ENCODE measurements at places on chromosomes 3 and 15.

GRCh38 chr3:192130534-192131132 lies 596.7 kb downstream of the FGF12 start:
- DNase-seq: no peak

DNA sequence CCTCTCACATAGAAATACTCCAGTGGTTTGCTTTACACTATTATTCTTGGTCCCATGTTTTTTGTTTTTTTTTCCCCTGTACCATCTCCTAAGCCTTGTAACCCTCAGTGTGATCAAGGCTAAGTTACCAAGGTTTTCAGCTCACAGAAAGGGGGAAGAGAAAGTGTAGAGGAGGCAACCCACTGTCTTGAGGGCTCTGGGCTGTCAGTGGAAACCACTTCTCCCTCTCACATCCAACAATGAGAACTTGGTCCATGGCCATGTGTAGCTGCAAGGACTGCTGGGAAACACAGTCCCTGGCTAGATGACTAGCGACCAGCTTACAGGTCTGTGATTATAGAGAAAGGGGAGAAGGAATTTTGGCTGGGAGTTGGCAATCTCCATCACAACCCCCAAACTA lies 30.3 kb downstream of the GPD1L start:
- DNase-seq: no peak

- no peak for DNase-seq
These were observed 2.8 kb upstream of the ISG20 start for GRCh38 chr15:88636050-88636449.

DNA sequence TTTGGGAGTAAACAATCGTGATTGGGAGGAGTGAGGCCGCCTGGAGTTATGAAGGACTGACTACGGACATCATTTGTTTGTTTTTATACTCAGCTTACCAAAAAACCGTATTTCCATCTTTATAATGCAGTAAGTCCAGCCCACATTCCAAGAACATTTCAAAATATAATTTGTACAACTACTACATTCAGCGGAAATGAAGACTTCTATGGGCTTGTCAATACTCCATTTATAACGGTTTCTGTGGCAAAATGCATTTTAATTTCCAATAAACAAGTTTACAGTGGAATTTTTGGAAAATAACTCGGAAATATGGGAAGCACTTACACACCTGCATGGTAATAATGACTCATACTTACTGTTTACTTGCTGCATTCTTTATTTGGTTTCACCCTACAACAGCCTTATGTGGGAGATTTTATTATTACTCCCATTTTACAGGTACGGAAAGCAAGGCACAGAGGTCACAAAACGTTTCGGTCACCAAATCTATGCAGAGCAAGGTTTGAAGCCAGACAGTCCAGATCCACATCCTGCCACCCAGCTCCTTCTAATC lies 62.3 kb downstream of the LDHAL6B start:
- no peak for DNase-seq

DNA sequence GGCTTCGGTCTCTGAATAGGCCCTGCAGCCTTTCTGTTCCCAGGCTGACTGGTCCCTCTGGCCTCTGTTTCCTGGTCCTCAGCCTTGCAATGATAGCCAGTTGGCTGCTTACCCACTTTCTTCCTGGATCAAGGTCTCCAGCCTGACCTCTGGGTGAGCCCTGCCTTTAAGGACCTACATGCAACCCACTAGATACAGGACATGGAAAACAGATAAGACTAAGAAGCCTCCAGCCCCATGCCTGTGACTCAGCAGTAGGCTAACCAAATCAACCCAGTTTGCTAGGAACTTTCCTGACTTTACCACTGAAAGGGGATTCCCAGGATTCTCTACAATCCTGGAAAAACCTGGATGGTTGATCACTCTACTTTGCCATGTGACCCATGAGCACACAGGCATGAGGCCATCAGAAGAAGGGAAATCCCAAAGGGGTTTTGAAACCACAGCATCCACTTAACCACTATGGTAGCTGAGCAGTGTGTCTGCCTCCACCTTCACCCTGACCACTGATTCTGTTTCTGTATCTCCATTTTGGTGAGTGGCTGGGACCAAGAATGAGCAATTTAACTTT lies 188.1 kb downstream of the CHST2 start:
- no peak for DNase-seq

GRCh38 chr3:9230596-9230995 lies 18.9 kb downstream of the SRGAP3 start:
- DNase-seq: no peak

DNA sequence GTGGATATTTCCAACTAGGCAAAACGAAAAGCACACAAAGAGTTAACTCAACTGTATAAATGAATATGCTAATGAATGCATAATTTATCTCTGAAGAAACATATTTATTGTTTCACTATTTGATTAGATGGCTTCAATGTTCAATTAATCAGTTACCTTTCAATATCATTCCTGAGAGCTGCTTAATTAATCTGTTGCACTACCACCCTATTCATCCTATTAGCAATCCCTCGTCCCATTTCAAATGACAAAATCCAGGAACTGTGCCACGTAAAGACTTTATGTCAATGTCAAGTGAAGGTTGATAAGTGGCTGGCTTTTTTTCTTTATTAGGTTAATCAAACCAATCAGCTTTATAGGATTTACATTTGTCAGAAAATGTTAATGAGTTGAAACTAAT lies 82.7 kb downstream of the ALCAM start:
- DNase-seq: no peak

DNA sequence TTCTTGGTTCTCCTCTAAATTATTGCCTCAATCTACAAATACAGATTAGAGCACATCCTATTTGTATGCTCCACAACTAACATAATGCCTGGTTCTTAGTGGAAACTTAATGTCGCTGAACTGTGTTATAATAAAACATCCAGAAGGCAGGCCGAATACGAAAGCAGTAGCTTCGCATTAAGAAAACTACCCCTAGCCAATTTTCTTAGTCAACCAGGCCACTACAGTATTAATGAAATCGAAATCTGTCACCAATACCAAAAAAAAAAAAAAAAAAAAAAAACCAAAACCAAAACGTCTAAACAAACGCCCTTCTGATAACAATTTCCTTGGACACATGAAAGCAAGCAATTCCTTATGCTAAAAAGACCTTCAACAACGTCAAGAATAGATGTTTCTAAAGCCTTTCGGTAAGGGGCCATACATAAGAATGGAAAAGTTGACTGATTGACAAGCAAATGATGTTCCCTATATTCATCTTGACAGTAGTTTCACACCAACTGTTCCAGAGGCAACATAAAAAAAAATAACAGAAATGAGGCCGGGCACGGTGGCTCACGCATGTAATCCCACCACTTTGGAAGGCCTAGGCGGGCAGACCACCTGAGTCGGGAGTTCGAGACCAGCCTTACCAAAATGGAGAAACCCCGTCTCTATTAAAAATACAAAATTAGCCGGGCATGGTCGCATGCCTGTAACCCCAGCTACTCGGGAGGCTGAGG lies 1.3 kb downstream of the DENND6A start:
- DNase-seq: no peak

- no peak for DNase-seq
These were observed 68.9 kb downstream of the SMAD3 start for GRCh38 chr15:67134067-67134838.

DNA sequence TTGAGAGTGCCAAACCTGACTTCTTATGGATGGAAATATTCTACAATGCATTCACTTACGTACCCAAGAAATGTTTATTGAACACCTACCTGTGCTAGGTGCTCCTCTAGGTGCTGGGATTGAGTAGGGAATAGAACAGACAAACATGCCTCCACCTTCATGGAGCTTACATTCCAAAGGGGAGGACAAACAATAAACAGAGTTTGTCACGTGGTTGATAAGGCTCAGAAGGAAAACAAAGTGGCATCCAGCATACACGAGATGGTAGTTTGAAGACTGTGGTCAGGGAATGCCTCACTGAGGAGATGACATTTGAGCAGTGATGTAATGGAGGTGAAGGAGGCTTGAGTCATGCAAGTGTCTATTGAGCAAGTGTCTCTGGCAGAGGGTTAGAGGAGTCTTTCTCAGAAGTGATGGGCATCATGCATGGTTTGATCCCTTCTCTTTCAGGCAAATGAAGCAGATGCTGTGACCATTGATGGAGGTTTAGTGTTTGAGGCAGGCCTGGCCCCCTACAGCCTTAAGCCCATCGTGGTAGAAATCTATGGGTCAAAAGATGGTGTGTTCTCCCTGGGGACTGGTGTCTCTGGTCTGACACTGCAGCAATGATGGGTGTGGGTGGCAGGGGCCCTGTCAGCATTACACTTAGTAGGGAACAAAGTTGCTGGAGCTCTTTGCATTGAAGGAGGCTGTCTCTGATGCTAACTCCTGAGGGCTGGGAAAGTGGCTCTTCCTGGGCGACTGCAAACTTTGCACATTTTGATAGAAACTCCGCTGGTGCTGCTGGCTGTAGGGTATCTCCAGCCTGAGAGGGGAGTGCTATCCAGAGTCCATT lies 29.7 kb upstream of the TOPBP1 start:
- DNase-seq: no peak

DNA sequence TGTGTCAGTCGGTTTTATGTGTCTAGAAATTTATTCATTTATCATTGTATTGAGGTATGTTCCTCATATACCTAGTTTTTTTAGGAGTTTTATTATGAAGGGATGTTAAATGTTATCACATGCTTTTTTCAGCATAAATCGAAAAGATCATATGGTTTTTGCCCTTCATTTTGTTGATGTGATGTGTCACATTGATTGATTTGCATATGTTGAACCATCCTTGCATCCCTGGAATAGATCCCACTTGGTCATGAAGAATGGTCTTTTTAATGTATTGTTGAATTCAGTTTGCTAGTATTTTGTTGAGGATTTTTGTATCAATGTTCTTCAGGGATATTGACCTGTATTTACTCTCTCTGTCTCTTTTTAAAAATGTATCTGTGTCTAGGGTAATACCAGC lies 230.3 kb downstream of the RAP2B start:
- DNase-seq: no peak

DNA sequence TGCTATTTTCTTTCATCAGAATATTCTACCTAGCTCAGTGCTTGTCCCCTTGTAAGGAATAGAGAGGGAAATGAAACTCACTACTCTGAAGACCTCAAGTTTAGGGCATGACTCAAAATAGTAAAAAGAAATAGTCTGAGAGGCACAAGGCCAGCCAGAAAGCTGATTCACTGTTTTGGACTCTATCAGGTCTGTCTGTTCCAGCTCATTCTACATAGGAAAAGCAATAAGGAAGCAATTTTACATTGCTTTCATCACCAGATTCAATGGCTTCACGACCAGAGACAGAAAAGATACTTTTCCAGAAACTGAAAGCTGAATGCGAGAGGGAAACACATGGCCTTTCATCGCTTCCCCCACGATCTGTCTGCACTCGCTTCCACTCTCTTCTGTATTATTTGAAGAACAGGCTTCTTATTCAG lies 276.0 kb downstream of the GBE1 start:
- DNase-seq: no peak

DNA sequence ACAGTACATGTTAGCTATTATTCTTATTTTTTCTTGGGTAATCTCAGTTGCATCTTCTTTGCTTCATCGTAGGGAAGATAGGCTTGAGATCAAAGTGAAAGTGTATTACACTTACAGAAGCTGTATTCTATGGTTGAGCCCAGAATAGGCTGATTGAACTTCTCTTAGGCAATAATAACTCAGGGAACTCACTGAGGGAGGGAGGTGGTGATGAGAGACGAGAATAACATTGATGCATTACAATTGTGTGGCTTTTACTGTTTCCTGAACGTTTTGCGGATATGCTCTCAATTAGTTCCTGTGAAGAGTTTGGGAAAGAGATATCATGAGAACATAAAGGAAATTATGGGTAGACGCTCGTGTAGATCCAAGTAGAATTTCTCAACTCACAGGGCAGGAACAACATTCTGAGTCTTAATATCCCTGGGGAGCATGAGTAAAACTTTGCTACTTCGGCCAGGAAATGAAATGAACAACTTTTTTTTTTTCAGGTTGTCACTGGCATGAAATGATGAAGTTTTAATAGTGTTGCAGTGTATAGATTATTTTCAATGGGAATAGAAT lies 302.2 kb downstream of the TUSC7 start:
- DNase-seq: no peak

DNA sequence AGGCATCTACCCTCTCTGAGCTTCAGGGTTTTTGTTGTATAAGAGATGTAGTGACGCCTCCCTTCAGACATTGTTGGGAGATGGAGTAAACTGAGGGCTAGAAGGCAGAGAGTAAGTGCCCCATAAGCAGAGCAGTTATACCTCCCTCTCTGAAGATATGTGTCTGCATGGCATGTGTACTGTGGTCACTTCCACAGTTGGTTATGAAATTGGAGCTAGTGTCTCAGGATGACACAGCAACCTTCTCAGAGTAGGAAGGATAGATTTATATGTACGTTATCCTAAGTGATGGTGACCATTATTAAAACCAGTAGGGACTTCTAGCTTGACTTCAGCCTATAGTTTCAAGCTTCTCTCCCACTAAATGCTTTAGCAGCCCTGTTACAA lies 17.9 kb downstream of the PXK start:
- DNase-seq: no peak

DNA sequence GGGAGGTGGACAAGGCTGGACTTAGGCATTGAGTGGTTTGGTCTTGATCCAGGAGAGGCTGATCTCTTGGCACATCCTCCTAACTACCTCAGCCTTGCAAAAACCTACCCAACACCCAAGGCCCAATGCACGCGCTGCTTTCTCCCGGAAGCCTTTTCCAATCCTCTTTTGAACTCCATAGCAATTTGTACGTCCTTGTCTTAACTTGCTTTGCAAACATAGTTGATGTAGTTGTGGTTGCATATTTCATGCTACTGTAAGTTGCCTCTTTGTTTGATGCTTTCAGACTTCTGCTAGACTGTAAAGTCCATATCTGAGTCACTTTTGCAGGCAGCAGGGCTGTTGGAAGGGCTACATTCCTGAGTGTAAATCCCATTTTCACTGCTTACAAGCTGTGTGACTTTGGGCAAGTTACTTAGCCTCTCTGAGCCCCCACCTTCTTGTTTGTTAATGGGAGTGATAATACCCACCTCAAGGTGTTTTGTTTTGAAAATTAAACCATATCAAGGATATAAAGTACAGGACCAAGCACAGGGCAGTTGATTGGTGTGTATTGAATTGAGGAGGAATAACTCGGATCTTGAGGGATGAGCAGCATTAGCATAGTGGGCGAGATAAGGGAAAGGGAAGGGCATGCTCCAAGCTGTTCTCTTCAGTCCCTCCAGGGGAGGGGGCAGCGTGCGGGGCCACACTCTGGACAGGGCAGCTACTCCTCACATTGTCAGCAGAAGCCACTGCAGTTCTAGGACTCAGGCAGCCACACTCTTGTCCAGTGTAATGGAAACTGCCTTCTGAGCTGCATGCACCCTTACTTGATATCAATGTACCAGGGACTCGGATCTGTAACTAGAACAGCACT lies 28.8 kb downstream of the SIAH2 start:
- no peak for DNase-seq

GRCh38 chr3:70564552-70564951 lies 252.1 kb upstream of the MDFIC2 start:
- no peak for DNase-seq

GRCh38 chr3:22231061-22231460 lies 480.1 kb upstream of the ZNF385D start:
- DNase-seq: no peak

All from cerebellar nuclear complex (tissue), 1 donor.